Articular chondrocyte of knee joint (primary cell): ENCODE measurements at places on chromosomes 12 and 14. TPM values are rescaled to one million over a fixed set of nuclear protein-coding genes. Genes with fewer than 3 reads are reported as not detected.

The GRIN2B gene
- total RNA-seq, result not detected in 2 replicates

The HHIPL1 gene
- total RNA-seq, result 13.1 and 17.1 TPM in 2 replicates

The RPGRIP1 gene
- not detected in 2 replicates for total RNA-seq

The AMDHD1 gene
- 1.1 and 1.3 TPM in 2 replicates for total RNA-seq

The LRRIQ1 gene
- total RNA-seq, result not detected in 2 replicates

The LARP4 gene
- total RNA-seq, result 68.9 and 73.3 TPM in 2 replicates

The SOAT2 gene
- total RNA-seq, result under 0.01 and 0.11 TPM in 2 replicates

The HOXC12 gene
- total RNA-seq, result not detected in 2 replicates

The GALNT4 gene
- 23.3 and 31.1 TPM in 2 replicates for total RNA-seq

The IGF1 gene
- 1.7 and 6.4 TPM in 2 replicates for total RNA-seq

The LTA4H gene
- total RNA-seq, result 87.8 and 95.7 TPM in 2 replicates

The ANO2 gene
- total RNA-seq, result 0.26 and 0.32 TPM in 2 replicates

The OR11G2 gene
- total RNA-seq, result not detected in 2 replicates

The ADAMTS20 gene
- total RNA-seq, result not detected in 2 replicates

The RTN1 gene
- 0.39 and 0.54 TPM in 2 replicates for total RNA-seq

The KCNH3 gene
- total RNA-seq, result under 0.01 TPM in 2 replicates

The PTPN21 gene
- 25.9 and 26.1 TPM in 2 replicates for total RNA-seq

The ACACB gene
- 8.0 and 9.4 TPM in 2 replicates for total RNA-seq

The MAGOHB gene
- total RNA-seq, result 25.8 and 27.7 TPM in 2 replicates

The POC1B gene
- total RNA-seq, result 17.2 and 22.9 TPM in 2 replicates

The PPFIBP1 gene
- 407 and 419 TPM in 2 replicates for total RNA-seq

The GOLGA3 gene
- 96.7 and 97.0 TPM in 2 replicates for total RNA-seq

The PCED1B gene
- total RNA-seq, result 0.13 and 0.43 TPM in 2 replicates

The FOXM1 gene
- 14.8 and 17.6 TPM in 2 replicates for total RNA-seq

The HOXC5 gene
- total RNA-seq, result 1.7 and 3.3 TPM in 2 replicates

The TMBIM4 gene
- 182 and 233 TPM in 2 replicates for total RNA-seq

The TMEM30B gene
- 11.0 and 12.4 TPM in 2 replicates for total RNA-seq

The GPHN gene
- total RNA-seq, result 7.9 and 12.4 TPM in 2 replicates

The TPH2 gene
- not detected in 2 replicates for total RNA-seq

The DDN gene
- 0.11 and 0.13 TPM in 2 replicates for total RNA-seq
